ENCODE measurements at places on chromosomes 2 and 18. TPM values are rescaled to one million over a fixed set of nuclear protein-coding genes. Genes with fewer than 3 reads are reported as not detected.

SCN2A gene
- 0.42 TPM for total RNA-seq

MOCOS gene
- total RNA-seq: 1.7 TPM

CCDC121 gene
- total RNA-seq: 2.7 TPM

SH3BP4 gene
- total RNA-seq: 63.1 TPM

EVA1A gene
- 0.69 TPM for total RNA-seq

REG1A gene
- total RNA-seq: not detected

SLC38A11 gene
- total RNA-seq: 11.6 TPM

HNRNPLL gene
- total RNA-seq: 53.1 TPM

FBLN7 gene
- 1.1 TPM for total RNA-seq

SEC11C gene
- total RNA-seq: 26.4 TPM

CD207 gene
- total RNA-seq: 1.7 TPM

Data from esophagus muscularis mucosa (tissue), 4 donors.